ENCODE measurements at places on chromosomes 12 and 14.

GRCh38 chr14:103504991-103505565 lies 17.6 kb downstream of the CKB start:
- DNase-seq, result no peak

DNA sequence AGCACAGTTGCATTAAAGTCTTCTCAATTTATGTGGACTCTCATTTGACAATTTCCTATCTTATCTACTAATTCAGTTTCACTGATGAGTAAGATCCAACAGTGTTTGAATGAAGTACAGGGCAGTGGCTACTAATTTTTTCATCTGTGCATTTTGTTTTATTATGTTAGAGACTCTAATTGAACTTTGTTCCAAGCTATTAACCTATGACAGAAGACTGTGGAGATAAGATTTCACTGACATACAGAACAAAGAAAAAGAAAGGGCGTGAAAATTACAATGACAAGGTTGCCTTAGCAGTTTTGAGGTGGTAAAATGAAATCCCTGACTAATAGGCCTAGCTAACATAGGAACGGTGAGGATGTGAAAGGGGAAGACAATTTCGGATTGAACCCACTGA lies 153.2 kb upstream of the SOX5 start:
- DNase-seq, result no peak

DNA sequence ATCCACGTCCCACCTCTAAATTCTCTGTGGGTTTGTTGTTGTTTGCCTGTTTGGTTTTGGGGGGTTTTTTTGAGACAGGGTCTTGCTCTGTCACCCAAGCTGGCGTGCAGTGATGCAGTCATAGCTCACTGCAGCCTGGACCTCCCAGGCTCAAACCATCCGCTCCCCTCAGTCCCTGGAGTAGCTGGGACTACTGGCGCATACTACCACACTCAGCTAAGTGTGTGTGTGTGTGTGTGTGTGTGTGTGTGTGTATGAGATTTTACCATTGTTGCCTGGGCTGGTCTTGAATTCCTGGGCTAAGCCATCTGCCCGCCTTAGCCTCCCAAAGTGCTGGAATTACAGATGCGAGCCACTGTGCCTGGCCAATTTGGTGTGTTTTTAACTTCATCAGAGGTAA lies 236.2 kb downstream of the SLC41A2 start:
- DNase-seq, result no peak

DNA sequence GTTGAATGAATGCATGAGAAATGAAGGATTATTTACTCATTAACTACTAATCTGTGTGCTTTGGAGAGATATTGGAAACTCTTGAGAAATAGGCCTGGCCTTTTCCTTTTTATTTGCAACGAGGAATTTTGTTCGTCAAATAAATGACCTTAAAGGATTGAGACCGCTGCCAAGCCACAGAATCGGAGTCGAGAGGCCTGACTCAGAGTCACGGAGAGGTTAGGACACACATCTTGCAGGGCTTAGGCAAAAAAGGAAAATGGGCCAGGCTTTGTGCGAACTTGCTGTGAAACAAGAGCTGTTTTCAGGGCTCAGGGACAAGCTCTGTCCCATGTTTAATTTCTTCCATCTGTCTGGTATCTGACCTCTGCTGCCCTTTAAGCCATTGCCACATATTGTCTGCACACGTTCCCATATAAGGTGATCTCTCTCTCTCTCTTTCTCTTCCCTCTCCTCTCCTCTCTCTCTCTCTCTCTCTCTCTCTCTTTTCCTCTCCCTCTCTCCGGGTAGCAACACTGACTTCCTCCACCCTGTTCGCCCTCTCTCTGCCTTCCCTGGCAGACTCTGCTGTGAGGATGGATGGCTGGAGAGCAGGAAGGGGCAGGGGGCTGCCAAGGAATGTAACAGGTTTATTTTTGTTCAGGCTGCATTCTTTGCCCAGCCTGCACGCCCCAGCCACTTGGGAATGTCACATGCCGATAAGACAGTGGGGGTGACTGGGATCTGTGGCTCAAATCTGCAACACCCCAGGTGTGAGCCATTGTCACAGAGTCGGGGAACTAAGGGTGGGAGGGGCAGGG lies 14.9 kb upstream of the IFT81 start:
- DNase-seq, result no peak

GRCh38 chr12:103573185-103573584 lies 13.9 kb upstream of the STAB2 start:
- no peak for DNase-seq

DNA sequence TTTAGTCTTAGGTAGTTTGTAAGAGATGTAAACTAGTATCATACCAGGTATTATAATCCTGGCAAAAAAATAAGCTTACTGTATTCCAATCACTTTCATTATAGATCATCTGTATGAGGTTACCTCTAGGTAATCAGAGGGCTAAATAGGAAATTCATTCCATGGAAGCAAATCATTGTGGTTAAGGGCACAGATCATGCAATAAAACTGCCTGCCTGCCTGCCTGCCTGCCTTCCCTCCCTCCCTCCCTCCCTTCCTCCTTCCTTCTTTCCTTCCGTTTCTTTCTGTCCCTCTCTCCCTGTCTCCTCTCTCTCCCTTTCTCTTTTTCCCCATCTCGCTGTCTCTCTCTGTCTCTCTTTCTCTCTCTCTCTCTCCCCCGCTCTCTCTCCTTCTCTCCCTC lies 3.2 kb upstream of the CLEC9A start:
- no peak for DNase-seq

GRCh38 chr14:30223966-30224365 lies 296.3 kb upstream of the PRKD1 start:
- no peak for DNase-seq

GRCh38 chr12:92961949-92962348 lies 32.9 kb upstream of the EEA1 start:
- no peak for DNase-seq

GRCh38 chr12:27344760-27345159 lies 12.1 kb downstream of the BMAL2 start:
- no peak for DNase-seq

- DNase-seq, result no peak
These were observed 8.9 kb upstream of the AMN start for GRCh38 chr14:102913341-102914211.
